Memory B cell (primary cell): ENCODE measurements at places on chromosomes 16 and 17.
A peak's percentile ranks its signal among the peaks of the same experiment; 100 is the strongest.

GRCh38 chr17:34771891-34772290 lies 189.4 kb downstream of the CCT6B start:
- no peak for DNase-seq

DNA sequence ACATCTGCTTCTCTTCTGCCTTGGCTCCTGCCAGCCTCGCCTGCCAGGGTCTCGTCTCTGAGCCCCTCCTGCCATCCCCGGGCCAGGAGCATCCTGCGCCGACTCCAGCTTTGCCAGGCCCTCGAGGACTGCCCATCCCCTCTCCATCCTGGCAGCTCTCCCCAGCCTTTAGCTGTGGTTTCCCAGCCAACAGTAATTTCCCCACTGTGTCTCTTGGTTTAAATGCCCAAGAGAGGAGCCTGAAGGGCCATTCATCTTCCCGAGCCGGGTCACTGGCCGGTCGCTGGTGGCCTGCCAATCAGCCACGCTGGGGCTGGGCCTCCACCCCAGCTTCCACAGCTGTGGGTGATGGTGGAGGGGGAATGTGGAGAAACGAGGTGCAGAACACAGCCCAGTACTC lies 47.8 kb downstream of the MRC2 start:
- DNase-seq = no peak

- no peak for DNase-seq
Observed at GRCh38 chr16:76800196-76800595, 390.8 kb upstream of the MON1B start.

DNA sequence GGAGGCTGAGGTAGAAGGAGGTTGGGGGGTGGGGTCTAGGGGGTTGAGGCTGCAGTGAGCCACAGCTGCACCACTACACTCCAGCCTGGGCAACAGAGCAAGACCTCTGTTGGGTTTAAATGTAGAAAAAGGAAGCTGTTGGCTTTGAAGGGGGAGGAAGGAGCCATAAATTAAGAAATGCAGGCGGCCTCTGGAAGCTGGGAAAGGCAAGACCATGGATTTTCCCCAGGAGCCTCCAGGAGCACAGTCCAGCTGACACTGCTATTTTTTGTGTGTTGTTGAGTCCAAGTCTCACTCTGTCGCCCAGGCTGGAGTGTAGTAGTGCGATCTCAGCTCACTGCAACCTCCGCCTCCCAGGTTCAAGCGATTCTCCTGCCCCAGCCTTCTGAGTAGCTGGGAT lies 15.9 kb downstream of the LITAF start:
- no peak for DNase-seq

DNA sequence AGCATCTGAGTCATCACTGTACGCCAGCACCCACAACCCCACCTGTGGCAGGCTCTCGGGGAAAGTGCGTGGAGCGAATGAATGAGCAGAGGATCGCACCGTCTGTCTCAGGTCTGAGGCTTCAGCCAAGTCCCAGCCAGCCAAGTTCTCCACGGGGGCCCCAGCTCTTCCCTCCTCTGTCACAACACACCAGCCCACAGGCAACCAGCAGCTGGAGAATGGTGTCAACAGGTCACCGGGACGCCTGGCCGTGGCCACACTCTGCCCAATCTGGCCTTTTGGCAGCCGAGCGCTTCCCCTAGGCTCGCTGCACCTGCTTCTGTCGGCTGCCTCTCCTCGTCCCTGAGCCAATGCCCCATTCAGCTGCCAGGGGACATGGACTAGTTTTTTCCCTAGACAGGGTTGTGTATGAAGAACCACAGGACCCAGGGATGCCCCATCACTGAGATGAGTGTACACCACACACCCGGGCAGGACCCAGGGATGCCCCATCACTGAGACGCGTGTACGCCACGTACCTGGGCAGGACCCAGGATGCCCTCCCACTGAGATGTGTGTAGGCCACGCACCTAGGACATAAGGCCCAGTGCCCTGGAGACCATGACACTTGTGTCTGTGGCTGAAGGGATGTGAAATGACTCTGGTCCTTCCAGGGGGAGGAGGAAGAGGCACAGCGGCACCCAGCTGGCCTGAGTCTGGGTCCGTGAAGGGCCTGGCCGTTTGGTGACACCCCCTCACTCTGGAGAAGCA lies 52.8 kb downstream of the ABR start:
- DNase-seq = no peak

DNA sequence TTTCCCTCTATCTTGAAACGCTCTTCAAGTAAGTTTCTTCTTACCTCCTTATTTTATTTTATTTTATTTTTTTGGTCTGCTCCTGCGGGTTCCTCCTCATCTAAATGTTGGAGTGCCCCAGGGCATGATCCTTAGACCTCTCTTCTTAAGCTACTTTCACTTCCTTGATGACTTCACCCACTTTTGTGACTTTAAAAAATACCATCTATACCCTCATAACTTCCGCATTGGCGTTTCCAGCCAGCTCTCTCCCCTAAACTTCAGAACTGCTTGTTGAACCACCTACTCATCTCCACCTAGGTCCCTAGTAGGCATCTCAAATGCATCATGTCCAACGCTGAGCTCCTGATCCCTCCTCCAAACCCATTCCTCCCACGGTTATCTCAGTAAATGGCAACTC lies 51.4 kb upstream of the NFAT5 start:
- peak; percentile 23 for DNase-seq

DNA sequence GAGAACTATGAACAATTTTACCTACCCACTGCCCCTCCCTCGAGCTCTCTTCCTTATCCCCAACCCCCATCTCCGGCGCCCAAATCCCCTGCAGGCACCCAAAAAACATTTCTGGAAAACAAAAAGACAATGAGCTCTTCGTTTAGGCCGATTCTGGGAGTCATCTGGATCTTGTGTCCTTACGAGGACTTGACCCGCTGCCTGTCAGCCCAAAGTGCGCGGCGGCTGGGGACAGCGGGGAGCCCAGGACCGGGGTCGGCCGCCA lies 524 bp downstream of the STRADA start:
- no peak for DNase-seq

- no peak for DNase-seq
Observed at GRCh38 chr17:79034931-79035485, 11.0 kb downstream of the C1QTNF1 start.

DNA sequence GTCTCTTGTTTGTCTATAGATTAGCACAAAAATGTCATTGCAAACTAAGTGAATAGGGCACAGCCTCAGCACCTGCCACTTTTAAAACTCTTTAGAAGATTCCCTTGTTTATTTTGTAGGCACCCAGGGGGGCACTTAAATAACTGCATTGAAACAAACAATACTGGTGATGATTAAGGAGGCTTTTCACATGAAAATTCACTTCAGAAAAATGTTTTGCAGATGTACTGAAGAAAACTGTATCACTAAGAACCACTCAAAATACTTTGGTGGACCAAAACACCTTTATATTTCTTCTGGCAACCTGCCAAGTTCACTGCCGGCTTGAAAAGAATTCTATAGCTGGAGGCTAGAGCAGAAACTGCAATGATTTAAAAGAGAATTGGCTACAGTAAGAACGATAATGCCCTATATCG lies 281.5 kb downstream of the TOX3 start:
- DNase-seq = no peak

GRCh38 chr17:33234930-33235685 lies 58.0 kb downstream of the ASIC2 start:
- no peak for DNase-seq

- DNase-seq = no peak
Observed at GRCh38 chr17:69427486-69428197, 13.1 kb downstream of the MAP2K6 start.

DNA sequence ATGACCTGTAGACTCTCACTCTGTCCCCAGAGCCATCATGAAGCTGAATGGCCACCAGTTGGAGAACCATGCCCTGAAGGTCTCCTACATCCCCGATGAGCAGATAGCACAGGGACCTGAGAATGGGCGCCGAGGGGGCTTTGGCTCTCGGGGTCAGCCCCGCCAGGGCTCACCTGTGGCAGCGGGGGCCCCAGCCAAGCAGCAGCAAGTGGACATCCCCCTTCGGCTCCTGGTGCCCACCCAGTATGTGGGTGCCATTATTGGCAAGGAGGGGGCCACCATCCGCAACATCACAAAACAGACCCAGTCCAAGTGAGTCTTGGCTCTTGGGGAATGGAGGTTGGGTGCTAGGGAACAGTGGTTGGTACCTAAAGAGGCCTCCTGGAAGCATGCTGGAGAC lies 41.0 kb downstream of the IGF2BP1 start:
- DNase-seq = no peak

DNA sequence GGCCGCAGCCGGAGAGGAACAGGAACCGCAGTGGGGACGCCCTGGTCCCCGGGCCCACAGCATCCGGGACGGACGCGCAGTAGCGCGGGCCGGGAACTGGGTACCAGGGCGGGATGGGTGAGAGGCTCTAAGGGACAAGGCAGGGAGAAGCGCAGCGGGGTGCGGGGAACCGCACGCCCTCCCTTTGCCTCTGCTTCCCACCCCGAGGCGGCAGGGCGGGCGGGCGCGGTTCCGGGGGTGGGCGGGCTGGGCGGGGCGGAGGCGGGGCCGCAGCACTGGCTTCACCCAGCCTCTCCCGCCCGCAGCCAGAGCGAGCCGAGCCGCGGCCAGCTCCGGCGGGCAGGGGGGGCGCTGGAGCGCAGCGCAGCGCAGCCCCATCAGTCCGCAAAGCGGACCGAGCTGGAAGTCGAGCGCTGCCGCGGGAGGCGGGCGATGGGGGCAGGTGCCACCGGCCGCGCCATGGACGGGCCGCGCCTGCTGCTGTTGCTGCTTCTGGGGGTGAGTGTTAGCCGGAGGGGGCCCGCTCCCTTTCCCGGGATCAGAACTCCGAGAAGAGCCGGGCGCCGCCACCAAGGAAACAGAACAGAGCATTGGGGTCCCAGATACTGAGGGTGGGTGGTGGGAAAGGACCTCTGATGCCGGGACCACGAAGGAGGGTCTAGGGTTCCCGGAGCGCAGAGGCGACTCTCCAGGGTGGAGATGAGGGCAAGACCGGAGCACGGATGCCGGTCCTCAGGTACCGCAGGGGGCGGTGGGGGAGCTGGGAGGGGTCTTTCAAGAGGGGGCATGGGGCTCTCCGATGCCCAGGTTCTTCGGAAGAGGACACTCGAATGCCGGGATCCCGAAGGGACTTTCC lies at the start of gene NGFR:
Gene NGFR (plus strand): TSS at position 308 of the 856 bp plus-strand sequence. CDS start 125 bp downstream, at position 433.
- DNase-seq = peak; percentile 57

GRCh38 chr17:74345433-74346241 lies 16.0 kb downstream of the BTBD17 start:
- no peak for DNase-seq

DNA sequence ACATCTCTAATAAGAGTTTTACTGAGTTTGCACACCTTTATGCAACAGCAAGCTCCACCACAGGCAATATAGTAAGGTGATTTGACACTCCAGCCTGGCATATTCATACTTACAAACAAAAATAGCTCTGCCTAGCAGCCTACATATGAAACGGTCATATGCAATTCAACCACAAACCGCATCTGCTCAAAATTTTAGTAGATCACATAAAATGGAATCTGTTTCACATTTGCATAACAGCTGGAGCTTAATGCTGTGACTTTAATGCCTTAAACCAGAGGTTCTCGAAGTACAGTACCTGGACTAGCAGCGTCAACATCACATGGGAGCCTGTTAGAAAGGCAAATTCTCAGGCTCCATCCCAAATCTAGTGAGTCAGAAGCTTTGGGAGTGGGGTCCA lies 578.4 kb downstream of the CDH11 start:
- DNase-seq = no peak

GRCh38 chr16:58815181-58815888 lies 81.2 kb upstream of the GOT2 start:
- no peak for DNase-seq

- DNase-seq = no peak
Observed at GRCh38 chr16:83271970-83272575, 535.7 kb upstream of the HSBP1 start.

- no peak for DNase-seq
Observed at GRCh38 chr16:83113317-83113716, 486.5 kb downstream of the CDH13 start.

GRCh38 chr17:49358641-49359247 lies 3.3 kb downstream of the ZNF652 start:
- DNase-seq = no peak

DNA sequence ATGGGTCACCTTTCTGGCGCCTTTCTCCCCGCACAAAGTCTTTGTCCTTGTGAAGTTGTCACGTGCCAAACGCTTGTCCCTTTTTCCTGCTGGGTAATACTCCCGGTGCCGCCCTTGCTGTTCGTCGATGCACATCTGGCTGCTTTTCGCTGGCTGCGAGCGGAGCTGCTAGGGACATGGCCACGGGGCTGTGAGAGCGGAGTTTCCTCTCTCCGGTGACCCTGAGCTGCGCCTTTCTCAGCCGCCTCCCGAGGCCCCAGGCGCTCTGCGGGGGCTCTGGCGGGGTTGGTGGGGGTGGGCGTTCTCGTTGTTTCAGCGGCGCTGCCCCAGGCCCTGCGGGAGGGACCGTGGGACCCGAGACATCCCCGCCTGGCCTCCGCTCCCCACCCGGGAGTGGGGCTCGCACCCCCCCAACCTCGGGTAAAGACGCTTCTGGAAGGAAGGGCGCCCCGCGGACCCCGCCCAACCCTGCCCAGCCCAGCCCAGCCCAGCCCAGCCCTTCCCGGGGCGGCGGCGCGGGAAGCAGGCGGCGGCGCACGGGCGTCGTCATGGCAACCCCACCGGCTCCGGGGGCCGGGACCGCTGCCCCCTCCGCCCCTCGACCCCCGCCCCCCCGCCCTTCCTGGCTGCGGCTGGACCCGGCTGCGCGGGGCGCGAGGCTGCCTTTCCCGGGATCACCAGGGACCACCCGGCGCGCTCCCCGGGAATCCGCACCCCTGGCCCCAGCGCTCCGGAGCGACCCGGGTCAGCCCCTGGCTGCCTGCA lies 12.3 kb downstream of the CHMP6 start:
- DNase-seq = no peak

GRCh38 chr17:11241611-11242226 lies 706 bp downstream of the SHISA6 start:
- DNase-seq = no peak

DNA sequence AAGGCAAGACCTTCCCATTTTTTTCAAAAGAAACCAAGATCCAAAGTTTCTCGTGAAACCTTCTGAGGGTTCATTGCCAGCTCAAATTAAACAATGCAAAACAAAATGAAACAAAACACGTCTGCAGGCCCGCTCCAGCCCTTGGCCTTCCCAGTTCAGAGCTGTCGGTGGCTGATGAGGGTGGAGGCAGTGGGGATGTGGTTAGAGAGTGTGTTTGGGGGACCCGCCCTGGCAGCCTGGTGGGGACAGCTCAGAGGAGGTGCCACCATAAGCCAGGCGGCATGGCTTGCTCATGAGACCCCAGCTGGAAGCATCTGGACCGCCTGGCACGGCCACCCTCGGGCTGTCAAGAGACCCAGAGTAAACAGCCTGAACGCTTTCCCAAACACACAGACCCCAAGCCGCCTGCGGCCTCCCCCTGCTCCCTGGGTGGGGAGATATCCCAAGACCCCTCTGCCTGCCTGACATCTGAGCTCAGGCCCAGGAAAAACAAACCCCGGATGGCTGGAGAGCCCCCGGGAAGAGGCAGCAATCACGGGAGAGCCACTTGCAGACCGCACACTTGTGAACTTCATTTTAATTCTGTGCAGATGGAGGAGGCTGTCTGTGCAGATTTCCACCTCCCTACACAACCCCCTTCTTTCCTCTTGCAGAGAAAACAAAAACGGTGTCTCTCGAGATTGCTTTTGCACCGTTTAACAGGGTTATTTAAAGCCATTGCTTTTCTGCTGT lies 35.4 kb upstream of the LITAF start:
- DNase-seq = no peak
